Non-pigmented ciliary epithelial cell (primary cell): ENCODE measurements at places on chromosomes 11 and 22.

DNA sequence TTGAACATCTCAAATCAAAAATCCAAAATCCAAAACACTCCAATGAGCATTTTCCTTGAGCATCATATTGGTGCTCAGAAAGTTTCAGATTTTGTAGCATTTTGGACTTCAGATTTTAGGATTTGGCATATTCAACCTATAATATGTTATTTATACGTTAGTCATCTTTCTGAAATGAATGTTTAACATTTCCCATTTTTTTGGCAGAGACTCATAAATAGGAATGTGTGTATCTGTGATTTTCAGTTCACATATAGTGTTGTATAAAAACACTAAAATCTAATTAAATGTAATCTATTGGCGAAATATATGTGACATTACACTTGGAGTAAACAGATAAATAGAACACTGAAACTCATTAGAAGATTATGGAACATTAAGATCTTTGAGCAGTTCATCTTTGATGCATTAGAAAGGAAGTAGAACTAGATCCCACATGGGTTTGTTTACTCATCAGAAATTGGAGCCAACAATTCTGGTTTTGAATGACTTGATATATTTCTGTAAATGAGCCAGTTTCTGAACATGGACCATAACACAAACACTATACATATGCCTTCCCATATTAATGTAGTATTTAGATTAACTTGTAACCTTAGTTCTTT, 153.1 kb downstream of the UVRAG start:
- no peak for DNase-seq

DNA sequence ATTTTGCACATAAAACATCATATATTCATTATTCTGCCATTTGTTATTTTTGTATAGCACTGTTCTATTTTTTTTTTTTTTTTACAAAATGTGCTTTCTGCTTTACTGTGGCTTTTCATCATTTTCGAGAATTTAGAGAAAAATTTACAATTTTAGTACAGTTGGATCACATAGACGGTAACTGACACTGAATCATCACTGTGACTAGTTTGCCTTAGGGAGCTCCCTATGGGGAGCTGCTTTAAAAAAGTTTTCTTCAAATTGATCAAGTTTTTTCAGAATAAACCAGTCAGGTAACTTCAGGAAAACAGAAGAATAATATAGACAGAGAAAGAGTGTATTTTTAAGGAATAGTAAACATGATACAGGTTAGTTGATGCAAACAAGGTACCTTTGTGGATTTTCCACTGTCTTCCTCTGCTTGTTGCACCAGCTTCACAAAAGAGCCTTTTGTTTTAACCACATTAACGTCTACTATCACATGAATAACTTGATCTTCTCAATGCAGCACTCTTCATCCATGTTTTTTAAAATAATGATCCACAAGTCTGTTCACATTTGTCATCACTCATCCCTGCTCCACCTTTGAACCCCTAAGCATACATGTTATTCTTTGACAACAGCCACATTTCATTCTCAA, 327.0 kb downstream of the DYNC2H1 start:
- DNase-seq: no peak

DNA sequence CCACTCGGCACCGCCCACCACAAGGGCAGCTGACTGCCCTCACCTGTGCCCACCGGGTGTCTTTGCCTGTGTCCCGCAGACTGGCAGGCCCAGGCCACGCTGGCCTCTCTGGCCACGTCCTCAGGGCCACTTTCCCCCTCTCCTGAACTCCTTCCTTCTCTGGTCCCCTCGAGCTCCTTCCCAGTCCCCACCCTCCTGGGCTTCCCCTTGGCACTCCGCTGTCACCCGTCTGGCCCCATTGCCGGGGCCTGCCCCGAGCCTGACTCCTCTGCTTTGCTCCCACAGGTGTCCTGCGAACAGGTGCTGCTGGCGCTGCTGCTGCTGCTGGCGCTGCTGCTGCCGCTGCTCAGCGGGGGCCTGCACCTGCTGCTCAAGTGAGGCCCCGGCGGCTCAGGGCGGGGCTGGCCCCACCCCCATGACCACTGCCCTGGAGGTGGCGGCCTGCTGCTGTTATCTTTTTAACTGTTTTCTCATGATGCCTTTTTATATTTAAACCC, 14.2 kb downstream of the MCAT start:
- DNase-seq: no peak

GRCh38 chr22:38260761-38261681, 11.8 kb downstream of the TMEM184B start:
- no peak for DNase-seq

GRCh38 chr22:46233231-46233630, 16.9 kb downstream of the CDPF1 start:
- no peak for DNase-seq

- DNase-seq: no peak
Observed at GRCh38 chr11:36192425-36193289, 96.6 kb downstream of the COMMD9 start.

- no peak for DNase-seq
Observed at GRCh38 chr11:62546244-62546928, at the start of gene AHNAK. Gene AHNAK (minus strand): TSS chr11:62546806. CDS start chr11:62536098, 10,708 bp downstream.

DNA sequence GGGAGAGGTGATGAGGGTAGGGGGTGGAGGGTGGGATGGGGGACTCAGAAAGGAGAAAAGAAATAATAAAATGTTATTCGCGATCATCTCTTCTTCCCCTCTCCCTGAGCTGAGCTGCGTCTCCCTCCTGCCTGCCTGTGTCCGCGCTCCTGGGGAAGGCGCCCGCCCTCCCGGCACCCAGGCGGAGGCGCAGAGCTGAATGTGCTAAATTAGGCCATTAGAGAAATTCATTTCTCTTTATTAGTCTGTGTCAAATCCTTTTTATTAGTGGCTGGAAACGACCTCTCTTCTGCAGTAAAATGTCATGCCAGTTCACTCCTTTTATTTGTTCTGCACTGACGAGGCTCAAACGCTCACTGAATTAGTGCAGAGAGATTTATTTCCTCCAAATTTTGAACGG, 116.1 kb downstream of the FEZ1 start:
- DNase-seq: no peak

DNA sequence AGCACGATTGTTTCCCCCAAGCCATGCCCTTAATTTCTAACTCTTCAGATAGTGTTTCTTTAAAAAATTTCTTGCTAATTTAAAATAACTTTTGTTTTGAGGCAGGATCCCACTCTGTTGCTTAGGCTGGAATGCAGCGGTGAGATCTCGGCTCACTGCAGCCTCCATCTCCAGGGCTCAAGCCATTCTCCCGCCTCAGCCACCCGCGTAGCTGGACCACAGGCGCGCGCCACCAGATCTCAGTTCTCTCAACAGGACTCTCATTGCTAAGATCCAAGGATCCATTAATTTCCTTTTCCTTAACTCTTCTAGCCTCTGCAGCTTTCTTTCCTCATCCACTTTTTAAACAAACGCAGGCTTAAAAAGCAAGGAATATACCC, 327 bp upstream of the MED17 start:
- no peak for DNase-seq

DNA sequence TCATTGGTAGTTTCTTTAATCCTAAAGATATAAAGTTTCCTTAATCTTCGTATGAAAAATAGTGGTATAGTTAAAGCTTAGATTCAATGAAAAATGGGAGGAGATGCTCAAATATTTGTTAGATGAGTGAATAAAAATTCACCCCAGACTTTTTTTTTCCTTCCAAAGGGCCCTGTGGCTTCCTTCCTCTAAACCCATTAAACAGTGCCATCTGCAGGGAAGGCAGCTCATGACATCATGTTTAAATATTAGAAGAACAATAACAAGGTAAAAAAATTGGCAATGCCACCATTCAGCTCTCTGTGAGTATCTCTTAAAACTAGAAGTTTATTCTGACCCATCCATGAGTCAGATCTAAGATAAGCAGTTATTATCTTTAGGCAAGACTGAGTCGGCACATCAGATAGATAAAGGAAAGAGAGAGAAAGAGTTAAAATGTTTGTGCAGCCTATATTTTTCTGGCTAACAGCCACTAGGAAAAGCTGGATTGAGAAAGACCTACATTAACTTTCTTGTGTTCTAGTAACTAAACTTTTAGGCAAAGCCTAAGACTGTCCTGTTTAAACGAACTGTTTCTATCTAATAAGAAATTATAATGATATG, 19.1 kb upstream of the OOSP1 start:
- DNase-seq: peak; percentile 17

GRCh38 chr11:65553301-65554001, 4.7 kb downstream of the LTBP3 start:
- no peak for DNase-seq

DNA sequence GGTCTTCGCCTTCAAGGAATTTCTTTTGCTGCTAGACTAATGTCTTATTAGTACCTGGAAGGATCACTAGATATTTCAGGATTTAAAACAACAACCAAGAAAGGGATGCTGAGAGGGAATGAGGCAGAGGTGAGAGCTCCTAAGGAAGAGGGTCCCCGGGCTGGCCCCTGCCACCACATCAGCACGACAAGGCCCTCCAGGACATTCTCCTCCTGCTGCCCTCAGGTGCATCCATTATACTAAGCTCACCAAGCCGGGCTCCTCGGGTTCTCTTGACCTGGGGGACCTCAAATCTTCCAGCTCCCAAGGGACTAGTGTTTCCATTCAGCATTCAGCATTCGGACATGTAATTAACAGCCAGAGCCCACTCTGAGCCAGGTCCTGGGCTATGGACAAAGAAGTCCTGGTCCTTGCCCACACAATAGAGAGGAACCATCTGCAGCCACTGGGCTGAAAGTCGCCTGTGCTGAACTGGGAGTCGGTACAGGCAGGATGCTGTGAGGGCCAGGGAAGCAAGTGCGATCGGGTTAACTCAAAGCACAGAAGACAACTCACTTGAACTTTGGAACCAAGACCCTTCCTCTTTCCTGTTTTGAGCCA, 29.4 kb upstream of the OAF start:
- no peak for DNase-seq

DNA sequence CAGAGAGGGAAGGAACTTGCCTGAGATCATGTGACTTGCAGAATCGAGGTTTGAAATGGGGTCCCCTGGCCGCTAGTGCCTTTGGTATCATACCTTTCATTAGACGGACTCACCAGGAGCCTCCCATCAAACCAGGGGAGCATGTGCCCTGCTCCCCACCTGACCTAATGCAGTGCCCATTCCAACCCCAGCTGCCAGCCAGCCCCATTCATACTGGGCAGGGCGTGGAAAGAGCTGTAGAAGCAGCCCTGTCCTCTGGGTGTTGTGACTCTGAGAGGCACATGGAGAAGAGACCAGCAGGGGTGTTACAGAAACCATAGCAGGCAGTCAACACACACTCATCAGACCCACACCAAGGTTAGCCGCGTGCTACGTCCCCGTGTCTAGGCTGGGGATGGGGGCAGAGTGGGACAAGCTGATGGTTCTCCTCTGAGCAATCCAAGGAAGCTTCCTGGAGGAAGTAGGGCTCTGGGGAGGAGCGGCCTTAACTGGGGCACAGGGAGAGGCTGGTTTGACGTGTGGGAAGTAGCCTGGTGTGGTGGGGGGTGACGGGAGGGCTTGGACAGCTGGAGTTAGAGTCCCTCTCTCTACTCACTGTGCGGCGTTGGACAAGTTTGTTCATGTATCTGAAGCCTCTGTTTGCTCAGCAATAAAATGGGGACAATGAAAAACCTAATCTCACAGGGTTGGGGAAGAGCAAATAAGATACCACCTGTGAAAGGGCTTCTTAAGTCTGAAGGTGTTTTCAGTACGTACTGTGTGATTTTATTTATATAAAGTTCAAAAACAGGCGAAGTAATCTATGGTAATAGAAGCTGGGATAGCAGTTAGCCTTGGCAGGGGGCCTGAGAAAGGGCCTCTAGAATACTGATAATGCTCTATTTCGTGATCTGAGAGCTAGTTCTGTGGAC, 14.0 kb downstream of the GRIK4 start:
- DNase-seq: no peak

DNA sequence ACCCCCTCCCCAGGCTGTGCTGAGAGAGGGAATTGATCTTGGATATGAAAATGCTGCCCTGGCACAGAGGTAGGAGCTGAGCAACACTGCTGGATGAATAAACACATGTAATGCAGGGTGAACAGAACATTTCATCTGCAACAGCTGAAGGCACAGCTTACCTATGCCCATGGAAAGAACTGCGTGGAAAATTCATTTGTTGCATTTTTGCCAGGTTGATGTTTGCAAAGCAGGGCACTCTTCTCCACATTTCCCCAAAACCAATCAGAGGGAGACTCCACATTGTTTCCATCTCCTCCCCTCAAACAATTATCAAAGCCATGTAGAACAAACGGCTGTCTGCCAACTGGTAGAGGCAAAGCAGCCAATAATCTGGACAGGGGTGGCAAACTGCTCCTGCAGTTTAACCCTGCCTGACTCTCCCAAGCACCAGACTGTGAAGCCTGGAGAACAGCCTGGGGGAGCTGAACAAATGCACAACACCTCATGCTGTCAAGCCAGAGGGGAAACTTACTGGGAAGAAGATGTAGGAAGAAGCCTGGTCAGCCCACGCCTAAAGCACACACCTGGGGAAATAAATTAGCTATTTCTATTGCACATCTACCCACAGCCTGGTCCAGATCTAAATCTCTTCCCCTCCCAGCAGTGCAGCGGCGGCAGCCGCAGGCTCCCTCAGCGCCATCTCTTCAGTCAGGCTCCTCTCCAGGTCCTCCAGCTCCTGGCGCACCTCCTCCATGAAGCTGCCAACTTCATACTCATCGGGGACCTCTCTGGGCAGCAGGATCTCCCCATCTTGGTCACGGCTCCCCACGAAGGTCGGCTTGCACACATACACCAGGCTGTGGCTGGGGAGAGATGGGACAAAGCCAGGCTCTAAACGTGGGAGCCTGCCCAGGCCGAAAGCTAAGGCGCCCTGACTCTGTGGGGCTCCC, 44.3 kb downstream of the DKK3 start:
- no peak for DNase-seq

- DNase-seq: peak; percentile 24
Observed at GRCh38 chr22:43883012-43883661, 8.7 kb downstream of the PNPLA5 start.

DNA sequence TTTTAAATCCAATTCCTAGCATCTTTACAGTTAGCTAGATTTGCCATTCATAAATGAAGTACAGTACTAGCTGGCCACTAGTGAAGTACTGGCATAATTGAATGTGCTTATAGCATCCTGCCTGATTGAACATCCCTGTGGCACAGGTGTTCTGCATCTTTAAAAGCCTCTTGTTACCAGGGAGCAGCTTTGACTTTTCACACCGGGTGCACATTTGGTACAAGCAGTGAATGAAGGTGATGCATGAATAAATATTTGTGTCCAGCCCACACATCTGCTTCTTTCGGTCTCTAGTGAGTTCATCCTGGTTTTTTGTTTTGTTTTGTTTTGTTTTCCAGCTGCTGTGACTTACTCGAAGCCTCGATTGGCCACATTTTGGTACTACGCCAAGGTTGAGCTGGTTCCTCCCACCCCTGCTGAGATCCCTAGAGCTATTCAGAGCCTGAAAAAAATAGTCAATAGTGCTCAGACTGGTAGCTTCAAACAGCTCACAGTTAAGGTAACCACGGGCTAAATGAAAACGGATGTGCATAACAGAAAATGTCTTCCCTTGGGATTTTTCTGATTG, 5.3 kb downstream of the ATP5MG start:
- peak; percentile 24 for DNase-seq

GRCh38 chr11:134126217-134126822, 57.4 kb downstream of the JAM3 start:
- DNase-seq: peak; percentile 79
